CD4-positive, alpha-beta T cell treated with Interleukin-6 at 100 ng/mL for 8 hours (primary cell): ENCODE measurements at places on chromosomes 2 and 18.

- DNase-seq: no peak
These were observed 49.7 kb downstream of the STAT1 start for GRCh38 chr2:190964170-190964795.

DNA sequence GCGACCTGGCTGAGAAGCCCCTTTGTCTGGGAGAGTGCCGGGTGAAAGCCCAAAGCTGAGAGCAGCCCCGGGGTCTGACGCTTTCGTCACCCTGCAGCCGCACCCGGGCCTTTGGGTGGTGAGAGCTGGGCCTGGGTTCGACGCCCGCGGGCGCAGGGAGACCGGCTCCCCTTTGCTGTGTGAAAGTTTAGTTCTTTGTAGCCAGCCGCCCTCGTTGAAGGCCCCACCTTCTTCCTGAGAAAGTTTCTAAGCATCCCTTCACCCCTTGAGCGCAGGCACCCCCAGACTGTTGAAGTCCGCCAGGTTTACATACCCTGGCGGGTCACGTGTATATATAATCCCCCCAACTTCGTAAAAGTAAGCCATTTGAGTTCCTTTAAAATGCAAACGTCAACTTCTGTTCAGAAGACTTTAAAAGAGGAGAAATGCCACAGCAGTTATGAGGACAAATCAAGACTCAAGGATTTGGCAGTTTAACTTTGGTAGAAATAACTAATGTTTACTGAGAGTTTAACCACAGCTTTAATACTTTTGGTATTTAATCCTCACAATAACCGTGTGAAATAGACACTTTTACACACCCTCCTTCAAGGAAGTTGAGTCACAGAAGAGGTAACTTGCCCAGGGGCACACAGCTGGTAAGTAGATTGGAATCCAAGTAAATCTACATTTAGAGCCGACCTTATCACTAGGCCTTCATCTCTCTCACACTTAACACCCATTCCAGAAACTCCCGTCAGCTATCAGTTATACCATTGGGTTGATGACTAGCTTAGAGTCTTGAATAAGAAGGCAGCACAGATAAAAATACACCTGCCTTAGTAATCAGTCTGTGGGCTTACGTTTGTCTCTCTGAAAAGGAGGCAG lies 1.1 kb upstream of the MBOAT2 start:
- DNase-seq: no peak

GRCh38 chr18:13219593-13220159 lies 1.1 kb downstream of the LDLRAD4 start:
- no peak for DNase-seq

DNA sequence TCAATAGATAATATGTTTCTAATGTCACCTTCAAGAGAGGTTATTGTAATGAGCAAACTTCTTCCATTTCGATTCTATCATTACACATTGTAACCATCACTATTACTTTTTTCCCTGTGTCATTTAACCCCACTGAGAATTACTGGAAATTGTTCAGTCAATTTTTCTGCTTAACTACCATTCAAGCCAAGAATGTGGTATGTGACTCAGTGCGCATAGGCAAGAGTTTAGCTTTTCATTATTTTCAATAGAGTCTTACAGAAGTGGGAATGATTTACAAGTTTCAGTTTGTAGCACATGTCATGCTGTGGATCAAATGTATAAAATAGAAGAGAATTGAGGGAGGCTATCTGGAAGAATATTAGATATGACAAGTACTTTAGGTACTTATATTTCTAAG lies 34.3 kb upstream of the PIEZO2 start:
- no peak for DNase-seq

GRCh38 chr2:177906041-177906718 lies 166.4 kb downstream of the PDE11A start:
- DNase-seq: peak; percentile 29

GRCh38 chr2:13919981-13920382 lies 712.5 kb upstream of the LRATD1 start:
- DNase-seq: no peak

GRCh38 chr2:17461087-17461475 lies 57.2 kb downstream of the RAD51AP2 start:
- DNase-seq: no peak

GRCh38 chr2:186757009-186757408 lies 63.1 kb downstream of the FAM171B start:
- DNase-seq: no peak

GRCh38 chr18:32431753-32432152 lies 38.9 kb downstream of the GAREM1 start:
- no peak for DNase-seq
